ENCODE measurements at places on chromosomes 16 and 17.
A peak's percentile ranks its signal among the peaks of the same experiment; 100 is the strongest.

GRCh38 chr16:62966626-62967025 lies 930.4 kb upstream of the CDH8 start:
- DNase-seq: no peak

DNA sequence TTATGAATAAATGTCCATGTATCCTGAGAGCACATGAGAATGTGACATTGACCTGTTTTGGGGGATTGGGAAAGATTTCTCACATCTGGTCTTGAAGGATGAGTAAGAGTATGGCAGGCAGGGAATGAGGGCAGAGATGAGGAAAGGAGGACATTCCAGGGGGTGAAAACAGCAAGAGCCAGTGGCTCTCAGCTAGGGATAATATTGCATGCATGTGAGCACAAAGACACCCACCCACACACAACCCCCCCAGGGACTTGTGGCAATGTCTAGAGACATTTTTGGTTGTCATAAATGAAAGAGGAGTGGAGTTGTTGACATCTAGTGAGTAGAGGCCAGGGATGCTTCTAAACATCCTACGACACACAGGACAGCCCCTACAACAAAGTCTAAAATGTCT lies 6.0 kb downstream of the MYO1D start:
- no peak for DNase-seq

GRCh38 chr17:60154616-60155426 lies 5.0 kb downstream of the CA4 start:
- no peak for DNase-seq

DNA sequence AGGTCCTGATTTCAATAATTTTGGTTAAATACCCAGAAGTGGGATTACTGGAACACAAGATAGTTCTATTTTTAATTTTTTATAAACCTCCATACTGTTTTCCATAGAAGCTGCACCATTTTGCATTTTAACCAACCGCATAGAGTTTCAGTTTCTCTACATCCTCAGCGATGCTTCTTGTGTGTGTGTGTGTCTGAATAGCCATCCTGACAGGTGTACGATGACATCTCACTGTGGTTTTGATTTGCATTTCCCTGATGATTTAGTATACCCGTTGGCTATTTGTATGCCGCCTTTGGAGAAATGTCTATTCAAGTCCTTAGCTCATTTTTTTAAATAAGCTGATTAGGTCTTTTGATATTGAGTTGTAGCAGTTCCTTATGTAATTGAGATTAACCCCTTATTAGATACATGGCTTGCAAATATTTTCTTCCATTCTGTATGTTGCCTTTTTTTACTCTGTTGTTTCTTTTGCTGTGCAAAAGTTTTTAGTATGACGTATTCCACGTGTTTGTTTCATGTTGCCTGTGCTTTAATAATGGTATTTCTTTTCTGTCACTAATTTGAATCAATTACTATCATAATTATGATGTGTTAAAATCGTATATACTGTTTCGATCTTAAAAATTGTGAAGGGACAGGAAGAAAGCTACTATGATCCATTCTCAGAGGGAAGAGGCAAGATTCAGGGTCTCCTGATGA lies 227.2 kb upstream of the MON1B start:
- DNase-seq: peak; percentile 50

GRCh38 chr17:10162096-10162495 lies 36.3 kb downstream of the GAS7 start:
- DNase-seq: no peak

GRCh38 chr17:72565006-72565405 lies 444.2 kb downstream of the SOX9 start:
- no peak for DNase-seq

Data from NCI-H1436 treated with DMSO at 0.1 percent for 48 hours (cell line).